SK-N-SH (cell line): ENCODE measurements at places on chromosomes 1 and 21. TPM values are rescaled to one million over a fixed set of nuclear protein-coding genes. Genes with fewer than 3 reads are reported as not detected.
A peak's percentile ranks its signal among the peaks of the same experiment; 100 is the strongest.

GRCh38 chr1:65149351-65150107 lies 1.5 kb downstream of the AK4 start:
- DNase-seq = no peak

DNA sequence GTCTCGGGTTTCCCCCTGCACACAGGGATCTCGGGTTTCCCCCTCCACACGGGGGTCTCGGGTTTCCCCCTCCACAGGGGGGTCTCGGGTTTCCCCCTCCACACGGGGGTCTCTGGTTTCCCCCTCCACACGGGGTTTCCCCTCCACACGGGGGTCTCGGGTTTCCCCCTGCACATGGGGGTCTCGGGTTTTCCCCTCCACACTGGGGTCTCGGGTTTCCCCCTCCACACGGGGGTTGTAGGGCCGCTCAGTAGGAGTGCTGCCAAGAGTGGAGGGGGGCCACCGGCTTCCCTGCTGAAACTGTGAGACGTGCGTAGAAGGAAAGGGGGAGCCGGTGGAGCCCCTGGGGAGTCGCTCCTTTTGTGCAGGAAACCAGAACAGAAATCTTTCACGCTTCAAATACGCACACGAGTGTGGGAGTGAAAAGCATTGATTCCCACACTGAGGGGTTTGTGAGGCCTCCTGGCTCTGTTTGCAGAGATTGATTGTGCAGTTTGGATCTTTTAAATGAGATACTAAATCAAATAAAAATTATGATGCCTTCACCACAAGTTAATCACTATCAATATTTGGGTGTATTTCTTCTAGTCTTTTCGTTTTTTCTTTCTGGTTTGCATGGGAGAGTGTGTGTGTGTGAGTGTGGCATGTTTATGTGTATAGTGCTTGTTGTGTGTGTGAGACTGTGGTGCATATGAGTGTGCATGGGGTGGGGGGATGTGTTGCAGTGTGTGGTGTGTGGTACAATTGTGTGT lies 54.3 kb upstream of the TRAPPC10 start:
- no peak for DNase-seq

DNA sequence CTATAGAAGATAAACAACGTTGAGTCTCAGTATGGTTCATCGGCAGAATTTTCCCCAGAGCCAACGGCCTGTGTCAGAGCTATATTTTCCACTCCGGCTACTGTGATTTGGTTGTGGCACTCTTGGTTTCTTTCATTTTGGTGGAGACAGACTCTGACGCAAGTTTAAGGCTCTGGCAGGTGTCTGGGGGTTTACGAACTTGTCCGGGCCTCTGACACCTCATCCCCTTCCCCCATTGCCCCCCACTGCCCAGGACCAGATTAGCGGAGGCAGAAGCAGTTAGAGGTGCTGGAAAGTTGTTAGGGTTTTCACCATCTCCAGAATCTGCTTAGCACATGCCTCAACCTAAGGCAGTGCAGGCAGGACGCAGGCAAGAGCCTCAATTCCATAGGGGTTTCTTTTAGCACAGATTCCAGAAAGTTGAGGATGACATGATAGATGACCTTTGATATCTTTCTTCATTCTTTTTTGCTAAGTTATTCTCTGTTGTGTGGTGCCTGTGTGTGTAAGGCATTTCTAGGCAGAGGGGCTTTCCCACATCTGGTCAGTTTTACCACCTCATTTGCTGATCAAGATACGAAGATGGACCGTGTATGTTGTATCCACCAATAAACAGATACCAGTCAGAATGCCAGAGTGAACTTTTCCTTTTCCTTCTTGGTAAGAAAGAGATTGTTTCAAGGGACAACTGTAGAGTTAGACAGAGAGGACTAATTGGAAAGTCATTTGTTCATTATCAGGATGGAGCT lies 18.4 kb upstream of the IL10 start:
- no peak for DNase-seq

GRCh38 chr1:193240609-193241008 lies 54.2 kb upstream of the B3GALT2 start:
- no peak for DNase-seq

- no peak for DNase-seq
Measured at GRCh38 chr1:34359411-34359810, 182.7 kb downstream of the C1orf94 start.

DNA sequence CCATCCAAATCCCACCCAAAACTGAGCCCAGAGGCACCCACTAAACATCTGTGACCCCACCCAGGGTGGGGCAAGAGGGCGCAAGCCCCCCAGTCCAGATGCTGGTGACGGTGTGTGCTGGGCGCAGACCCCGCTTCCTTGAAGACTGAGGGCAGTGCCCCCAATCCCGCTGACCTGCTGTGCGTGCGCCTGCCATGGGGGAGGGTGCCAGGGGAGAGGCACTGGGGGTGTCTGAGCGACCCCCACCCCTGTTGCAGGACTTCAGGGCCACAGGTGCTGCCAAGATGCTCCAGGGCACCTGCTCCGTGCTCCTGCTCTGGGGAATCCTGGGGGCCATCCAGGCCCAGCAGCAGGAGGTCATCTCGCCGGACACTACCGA lies 13.3 kb downstream of the COL6A2 start:
- DNase-seq = peak; percentile 25

- peak; percentile 81 for DNase-seq
Measured at GRCh38 chr1:156889802-156890580, 3.5 kb upstream of the PEAR1 start.

GRCh38 chr1:98278055-98278454 lies 357.2 kb upstream of the DPYD start:
- DNase-seq = no peak

DNA sequence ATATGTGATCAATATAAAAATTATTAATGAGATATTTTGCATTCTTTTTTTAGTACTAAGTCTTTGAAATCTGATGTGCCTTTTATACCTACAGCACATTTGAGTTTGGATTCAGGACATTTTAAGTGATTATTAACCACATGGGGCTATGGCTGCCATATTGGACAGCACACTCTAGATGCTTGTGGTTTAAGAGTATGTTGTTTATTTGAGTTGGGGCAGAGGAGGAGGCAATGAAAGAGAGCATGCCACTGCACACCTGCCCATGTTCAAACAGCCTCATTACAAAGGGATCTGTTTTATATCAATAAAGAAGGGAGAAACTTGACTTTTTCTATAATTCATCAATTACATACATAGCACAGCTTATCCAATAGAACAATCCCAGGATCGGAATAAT lies 99.4 kb upstream of the EDEM3 start:
- no peak for DNase-seq

GRCh38 chr1:203467550-203467921 lies 8.1 kb upstream of the PRELP start:
- no peak for DNase-seq

- DNase-seq = no peak
Measured at GRCh38 chr1:150256554-150257341, 826 bp upstream of the CA14 start.

DNA sequence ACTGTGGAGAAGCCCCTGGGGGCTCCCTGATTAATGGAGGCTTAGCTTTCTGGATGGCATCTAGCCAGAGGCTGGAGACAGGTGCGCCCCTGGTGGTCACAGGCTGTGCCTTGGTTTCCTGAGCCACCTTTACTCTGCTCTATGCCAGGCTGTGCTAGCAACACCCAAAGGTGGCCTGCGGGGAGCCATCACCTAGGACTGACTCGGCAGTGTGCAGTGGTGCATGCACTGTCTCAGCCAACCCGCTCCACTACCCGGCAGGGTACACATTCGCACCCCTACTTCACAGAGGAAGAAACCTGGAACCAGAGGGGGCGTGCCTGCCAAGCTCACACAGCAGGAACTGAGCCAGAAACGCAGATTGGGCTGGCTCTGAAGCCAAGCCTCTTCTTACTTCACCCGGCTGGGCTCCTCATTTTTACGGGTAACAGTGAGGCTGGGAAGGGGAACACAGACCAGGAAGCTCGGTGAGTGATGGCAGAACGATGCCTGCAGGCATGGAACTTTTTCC lies 24.8 kb downstream of the PCSK9 start:
- DNase-seq = peak; percentile 61

DNA sequence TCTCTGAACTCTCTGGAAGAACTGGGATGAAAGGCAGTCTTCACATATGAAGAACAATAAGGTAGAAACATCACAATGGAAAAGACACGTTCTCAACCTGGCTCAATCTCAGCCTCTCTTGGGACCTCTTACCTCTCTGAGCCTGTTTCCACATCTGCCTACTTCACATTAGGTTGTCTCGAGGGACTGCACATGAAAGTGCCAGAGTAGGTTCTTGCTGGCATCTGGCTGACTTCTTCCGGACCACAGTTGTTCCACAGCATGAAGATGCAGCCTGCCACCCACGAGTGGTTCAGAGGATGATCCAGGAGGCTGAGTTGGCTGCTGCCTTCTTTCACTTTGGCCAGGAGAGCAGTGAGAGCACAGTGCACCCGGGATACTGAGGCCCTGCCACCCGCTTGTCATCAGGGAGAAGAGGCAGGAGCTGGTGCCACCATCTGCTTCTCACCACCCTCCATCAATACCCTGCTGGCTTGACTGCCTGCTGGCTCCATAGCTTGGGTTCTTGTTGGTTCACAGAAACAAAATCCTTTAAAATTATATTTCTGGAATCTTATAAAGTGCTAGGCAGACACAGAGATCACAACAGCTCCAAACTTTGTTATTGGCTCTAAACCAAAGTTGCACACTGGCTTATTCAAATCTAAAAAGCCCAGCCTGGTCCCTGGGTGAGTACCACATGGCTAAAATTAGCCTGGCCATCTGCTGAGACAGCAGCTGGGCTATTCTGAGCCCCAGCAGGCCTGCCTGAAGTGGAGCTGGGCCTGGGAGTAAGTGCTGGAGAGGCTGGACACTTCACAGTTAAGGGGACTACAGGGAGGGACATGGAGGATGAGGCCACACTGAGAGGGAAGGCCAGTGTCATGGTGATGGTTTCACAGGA lies 46.9 kb upstream of the LIN9 start:
- DNase-seq = peak; percentile 54

DNA sequence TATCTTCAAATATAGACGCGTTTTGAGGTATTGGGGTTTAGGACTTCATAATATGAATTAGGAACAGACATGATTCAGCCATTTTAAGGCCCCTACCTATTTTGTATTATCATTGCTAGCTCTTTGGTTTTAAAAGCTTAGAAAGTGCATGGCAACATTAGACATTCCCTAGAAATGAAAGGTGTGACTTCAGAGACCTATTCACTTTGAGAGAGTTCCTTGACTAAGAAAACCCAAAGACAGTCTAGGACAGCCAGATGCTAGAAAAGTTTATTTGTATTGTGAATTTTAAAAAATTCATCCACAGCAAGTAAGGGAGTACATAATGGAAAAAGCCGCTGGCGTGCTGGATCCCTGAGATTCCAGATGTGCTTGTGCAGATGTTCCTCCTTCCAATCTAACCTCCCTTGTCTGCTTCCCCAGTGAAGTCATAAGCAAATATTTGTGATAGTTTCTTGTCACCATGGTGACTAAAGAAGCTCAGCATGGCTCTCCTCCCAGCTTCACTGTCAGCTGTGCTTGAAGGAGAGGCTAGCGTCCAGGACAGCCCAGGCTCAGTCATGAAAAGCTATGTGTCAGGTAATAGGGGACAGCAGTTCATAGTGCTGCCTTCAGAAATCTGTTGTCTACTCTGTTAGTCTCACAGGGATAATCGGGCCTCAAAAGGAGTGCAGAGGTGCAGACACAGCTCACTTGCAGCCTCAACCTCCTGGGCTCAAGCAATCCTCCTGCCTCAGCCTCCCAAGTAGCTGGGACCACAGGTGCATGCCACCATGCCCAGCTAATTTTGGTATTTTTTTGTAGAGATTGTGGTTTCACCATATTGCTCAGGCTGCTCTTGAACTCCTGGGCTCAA lies 34.8 kb downstream of the KPNA6 start:
- peak; percentile 16 for DNase-seq

DNA sequence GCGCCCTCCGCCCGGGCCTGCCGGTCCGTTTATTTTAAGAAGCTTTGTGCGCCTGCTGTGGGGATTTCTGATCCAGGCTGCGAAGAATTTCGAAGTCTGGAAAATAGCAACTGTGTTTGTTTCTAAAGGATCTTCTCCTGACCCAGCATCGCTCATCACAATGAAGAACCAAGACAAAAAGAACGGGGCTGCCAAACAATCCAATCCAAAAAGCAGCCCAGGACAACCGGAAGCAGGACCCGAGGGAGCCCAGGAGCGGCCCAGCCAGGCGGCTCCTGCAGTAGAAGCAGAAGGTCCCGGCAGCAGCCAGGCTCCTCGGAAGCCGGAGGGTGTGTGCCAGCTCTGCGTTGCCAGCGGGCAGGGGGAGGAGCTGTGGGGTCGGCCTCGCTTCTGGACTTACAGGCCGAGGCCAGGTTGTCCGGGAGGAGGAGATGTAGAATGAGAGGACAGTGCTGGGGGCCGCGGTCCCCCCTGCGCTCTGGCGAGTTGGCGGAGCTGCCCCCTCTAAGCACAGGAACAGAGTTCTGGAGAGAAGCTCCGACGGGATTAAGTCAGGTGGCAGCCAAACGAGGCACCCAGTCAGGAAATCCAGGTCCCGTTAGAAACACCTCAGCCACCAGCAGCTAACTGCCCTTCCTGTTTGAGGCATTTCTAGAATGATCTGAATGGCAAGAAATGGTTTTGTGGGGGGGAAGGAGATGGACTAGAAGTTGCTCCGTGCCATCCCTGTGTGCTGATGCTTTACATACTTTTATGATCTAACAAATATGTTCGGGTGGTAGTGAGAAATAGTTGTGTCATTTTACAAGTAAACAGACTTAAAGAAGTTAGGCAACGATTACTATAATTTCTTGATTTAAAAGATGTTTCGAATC lies 948 bp downstream of the TXLNA start:
- DNase-seq = peak; percentile 80

GRCh38 chr21:25858325-25858724 lies 123.6 kb downstream of the GABPA start:
- DNase-seq = no peak

DNA sequence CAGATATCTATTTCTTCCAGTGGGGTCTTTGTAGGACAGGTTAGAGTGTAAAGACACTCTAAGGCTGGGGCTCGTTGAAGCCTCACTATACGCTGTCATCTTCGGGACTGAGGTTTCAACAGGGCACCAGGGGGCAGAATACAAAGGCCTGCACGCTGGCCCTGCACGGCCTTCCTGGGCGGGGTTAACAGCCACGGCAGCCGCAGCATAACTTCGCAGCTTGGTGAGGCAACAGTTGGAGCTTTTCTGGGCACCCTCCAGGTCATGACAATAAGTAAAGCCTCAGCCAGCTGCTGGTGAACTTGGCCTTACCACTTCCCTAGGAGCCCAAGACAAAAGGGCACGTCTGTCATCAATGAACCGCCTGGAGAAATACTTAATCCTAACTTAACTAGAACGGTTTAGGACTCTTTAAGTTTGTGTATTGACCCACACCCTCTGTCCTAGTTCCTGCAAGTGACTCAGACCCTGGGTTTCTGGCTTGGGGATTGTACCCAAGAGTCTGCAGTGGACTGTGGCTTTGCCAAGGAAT lies 2.3 kb upstream of the RUNX1 start:
- DNase-seq = no peak

- DNase-seq = peak; percentile 90
Measured at GRCh38 chr1:77281491-77282186, at the start of gene AK5. Gene AK5, plus strand, starts transcription at chr1:77282019. Its CDS starts 295 bp downstream, at chr1:77282314.

- DNase-seq = no peak
Measured at GRCh38 chr1:54384918-54385726, 21.1 kb downstream of the SSBP3 start.

The SMIM1 gene
- polyA plus RNA-seq = 5.9 and 6.1 TPM in 2 replicates

The S100A11 gene
- polyA plus RNA-seq = 565 and 736 TPM in 2 replicates

The SHISAL2A gene
- polyA plus RNA-seq = 0.07 TPM in 1 of 2 replicates, not detected in the other

The KRTAP19-4 gene
- not detected in 2 replicates for polyA plus RNA-seq

The KRTAP12-2 gene
- not detected in 2 replicates for polyA plus RNA-seq

The KIAA0040 gene
- polyA plus RNA-seq = 0.08 and 0.15 TPM in 2 replicates

The HORMAD1 gene
- polyA plus RNA-seq = not detected in 2 replicates

The RGL1 gene
- polyA plus RNA-seq = 8.3 and 10.7 TPM in 2 replicates

The CHODL gene
- polyA plus RNA-seq = not detected in 2 replicates

The HSD11B1 gene
- 0.23 and 0.37 TPM in 2 replicates for polyA plus RNA-seq

The FAM72A gene
- polyA plus RNA-seq = 8.1 and 8.8 TPM in 2 replicates

The C8A gene
- not detected in 2 replicates for polyA plus RNA-seq

The B3GALT5 gene
- 0.35 and 0.36 TPM in 2 replicates for polyA plus RNA-seq

The FAM151A gene
- not detected in 2 replicates for polyA plus RNA-seq
